ENCODE measurements at places on chromosomes 1 and 21.

- peak; percentile 18 for DNase-seq
These were observed at the start of gene PRKACB for GRCh38 chr1:84143796-84144565. Gene PRKACB (plus strand): TSS chr1:84144271. CDS start chr1:84144362, 91 bp downstream.

GRCh38 chr1:109498161-109498801 lies 4.4 kb downstream of the CYB561D1 start:
- no peak for DNase-seq

- DNase-seq, result no peak
These were observed 129.2 kb downstream of the GLUL start for GRCh38 chr1:182262425-182262824.

DNA sequence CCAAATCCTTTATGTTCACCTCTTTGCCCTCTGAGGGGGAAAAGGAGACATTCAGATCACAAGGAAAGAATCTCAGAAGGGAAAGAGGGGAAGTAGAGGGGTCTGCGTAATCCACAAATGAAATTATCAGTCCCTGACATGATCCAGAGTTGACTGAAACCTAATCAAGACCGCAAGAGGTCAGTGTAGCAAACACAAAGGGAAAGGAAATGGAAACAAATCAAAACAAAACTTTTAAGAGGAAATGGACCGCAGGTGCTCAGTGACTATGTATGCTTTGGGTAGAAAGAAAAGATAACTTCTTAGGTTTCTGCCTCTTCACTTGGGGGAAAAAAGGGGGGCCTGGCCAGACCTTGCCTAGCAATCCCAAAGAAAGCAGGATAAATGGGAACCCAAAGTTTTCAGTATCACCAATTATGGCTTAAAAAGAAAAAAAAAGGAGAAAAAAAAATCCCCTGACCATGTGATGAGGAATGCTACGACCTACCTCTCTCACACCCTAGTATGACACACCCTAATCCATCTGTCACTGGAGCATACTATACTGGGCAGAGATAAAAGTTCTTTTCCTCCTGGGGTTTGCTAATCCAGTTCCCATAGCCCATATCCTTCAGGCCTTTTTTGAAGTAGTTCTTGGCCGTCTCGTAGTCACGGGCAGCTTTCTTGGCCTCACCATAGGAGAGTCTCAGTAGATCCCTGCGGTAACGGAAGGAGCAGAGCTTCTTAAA lies 16.9 kb downstream of the CHRNB2 start:
- DNase-seq, result no peak

DNA sequence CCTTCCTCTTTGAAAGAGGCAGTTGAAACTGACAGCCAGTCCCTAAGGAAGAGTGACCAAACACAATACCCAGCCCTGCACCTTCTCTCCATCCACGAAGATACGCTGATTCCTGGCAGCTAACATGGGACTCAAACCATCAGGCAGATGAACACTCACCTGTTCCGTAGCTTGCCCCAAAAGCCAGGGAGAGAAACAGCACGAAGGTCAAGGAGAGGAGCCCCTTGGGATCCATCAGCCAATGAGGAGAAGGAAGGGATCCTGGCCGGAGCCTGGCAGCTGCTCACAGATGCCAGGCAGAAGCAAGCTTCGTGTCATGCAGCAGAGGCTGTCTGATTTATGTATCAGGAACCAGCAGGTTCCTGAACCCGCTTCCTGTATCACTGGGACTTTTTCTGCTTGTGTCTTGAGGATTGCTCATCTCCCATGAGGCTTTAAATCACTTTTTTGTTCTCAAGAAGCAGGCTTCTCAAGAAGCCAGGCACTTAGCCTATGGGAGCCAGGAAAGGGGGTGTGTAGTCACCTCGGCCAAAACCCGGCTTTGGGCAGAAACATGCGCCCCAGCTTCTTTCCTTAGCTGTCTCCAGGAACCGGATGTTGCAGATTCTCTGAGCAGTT lies at the start of gene SLAMF1:
SLAMF1 (minus strand) TSS at position 334 of the 618 bp plus-strand sequence; CDS start at position 235, 99 bp downstream.
- no peak for DNase-seq

DNA sequence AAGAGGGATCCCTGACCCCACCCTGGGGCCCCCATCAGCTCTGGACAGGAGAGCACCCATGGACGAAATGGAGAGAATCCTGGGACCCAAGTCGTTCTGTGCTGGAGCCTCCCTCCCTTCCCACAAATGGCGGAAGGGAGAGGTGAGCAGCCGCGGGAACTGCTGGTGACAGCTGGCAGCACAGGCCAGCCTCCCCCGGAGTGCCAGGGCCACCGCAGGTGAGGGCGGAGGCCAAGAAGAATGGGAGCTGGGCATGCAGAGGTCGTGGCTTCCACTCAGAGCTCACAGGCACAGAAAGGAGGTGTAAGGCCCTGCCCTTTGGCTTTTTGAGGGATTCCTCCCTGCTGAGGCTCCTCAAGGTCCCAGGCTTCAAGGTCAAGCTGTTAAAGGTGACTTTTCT lies 24.6 kb downstream of the SLC1A7 start:
- no peak for DNase-seq

- no peak for DNase-seq
These were observed 302.0 kb downstream of the DUSP10 start for GRCh38 chr1:221439747-221440501.

DNA sequence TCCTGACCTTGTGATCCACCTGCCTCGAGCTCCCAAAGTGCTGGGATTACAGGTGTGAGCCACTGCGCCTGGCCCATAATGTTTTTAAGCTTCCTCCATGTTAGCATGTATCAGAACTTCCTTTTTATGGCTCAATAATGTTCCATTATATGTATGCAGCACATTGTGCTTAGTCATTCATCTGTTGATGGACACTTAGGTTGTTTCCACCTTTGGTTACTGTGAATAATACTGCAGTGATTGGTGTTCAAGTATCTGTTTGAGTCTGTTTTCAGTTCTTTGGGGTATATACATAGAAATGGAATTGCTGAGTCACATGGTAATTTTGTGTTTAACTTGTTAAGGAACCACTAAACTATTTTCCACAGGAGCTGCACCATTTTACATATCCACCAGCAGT lies 17.7 kb downstream of the CMPK1 start:
- peak; percentile 29 for DNase-seq
